ENCODE measurements at places on chromosomes 2 and 18.

DNA sequence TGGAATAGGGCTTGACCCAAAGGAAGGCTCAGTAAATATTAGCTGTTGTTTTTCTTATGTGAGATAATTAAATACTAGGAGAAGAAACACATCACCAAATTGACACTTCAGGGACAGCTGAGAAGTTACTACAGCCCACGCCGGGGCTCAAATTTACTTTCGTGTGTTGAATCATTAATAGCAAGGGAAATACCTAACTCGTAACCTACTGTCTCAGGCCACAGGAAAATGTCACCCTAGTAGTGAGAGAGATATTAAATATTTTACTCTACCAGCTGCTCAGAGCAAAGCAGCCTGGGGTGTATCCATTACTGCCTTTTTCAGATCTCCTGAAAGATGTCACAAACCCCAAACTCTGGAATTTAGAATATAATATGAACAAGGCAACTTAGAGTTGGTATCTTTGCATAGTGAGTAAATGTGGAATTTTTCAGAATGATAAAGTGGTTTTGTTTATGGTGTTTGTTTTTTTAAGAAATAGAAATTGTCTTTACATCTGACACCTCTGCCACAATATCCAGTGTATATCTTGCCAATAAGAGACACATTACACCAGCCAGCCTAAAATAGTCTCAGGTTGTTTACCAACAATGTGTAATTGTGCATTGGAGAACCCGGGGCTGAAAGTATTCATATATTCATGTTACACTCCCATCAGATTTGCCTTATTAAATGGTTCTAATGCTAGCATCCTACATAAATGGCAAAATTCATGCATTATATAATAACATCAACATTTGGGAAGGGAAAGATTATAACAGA lies 48.4 kb downstream of the ATP8B1 start:
- DNase-seq, result no peak

DNA sequence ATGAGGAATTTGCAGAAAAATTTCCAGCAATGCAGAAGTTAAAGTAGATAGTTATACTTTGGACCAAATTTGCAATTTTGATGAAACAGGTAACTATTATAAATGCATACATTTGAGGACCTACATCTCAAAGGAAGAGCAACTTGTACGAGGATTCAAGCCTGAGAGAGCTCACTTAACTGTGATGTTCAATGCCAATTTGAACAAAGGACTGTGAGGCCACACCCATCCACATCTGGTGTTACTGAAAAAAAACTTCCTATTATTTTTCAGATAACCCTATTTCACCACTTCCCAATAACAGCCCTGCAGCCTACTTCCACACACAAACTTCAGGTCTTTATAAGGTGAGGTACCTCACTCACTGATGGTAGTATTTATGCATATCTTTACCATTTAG lies 203.5 kb upstream of the NABP1 start:
- no peak for DNase-seq

GRCh38 chr2:201167546-201167945 lies 15.4 kb upstream of the CASP10 start:
- no peak for DNase-seq

DNA sequence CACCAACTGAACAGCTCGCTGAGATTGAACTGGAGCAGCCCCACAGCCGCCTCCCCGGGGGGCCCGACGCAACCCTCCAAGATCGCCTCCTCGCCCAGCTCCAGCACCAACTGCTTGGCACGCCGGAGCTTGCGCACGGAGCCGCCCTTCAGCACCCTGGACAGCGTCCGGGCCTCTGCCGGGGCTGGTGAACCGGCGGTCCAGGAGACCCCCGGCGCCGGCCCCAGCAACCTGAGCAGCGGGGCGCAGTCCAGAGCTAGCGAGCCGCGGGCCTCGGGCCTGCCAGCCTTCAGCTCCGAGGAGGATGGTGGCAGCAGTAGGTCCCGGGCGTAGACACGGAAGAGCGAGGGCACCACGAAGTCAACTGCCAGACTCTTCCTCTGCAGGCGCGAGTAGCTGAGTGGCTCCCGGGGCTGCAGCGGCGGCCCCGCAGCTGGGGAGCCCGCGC lies 1.2 kb downstream of the ALK start:
- DNase-seq, result peak; percentile 94

GRCh38 chr2:166375195-166375735 lies 479 bp downstream of the SCN9A start:
- no peak for DNase-seq

- no peak for DNase-seq
Observed at GRCh38 chr18:63073481-63073880, 246.1 kb downstream of the BCL2 start.

GRCh38 chr2:143732871-143733270 lies 603.7 kb downstream of the ARHGAP15 start:
- no peak for DNase-seq

DNA sequence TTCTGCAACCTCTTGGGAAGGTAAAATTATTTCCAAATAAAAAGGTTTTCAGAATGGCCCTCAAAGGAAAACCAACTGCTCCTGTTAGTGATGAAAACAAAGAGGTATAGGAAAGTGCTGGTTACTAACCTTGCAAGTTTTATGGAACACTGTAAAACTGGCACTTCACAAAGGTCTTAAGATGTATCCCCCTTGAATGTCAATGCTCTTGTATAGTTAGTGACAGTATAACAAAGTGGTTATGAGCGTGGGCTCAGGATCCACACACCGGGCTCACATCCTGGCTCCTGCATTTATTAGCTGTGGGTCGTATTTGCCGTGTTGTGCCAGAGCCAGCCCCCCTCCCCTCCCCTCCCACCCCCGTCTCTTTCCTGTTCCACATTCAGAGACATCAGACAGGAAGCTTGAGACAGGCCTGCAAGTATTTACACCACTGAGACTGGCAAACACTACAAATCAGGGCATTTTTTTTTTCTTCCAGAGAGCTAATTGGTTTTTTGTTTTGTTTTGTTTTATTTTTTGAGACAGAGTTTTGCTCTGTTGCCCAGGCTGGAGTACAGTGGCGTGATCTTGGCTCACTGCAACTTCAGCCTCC lies 9.2 kb upstream of the DNPEP start:
- no peak for DNase-seq

DNA sequence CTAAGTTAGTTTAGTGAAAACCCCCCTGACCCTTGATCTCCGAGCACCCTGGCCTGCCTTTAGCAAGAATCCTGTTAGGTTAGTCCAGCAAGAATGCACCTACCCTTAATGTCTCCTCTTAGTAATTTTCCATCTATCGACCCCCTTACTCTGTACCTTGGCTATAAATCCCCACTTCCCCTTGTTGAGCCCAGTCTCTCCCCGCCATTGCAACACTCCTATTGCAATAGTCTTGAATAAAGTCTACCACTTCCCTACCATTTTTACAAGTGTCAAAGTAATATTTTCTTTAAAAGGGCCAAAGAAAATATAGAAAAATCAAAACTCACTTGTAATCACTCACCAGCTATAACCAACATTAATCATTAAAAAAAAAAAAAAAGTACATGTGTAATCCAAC lies 4.2 kb upstream of the ZBTB7C start:
- DNase-seq, result no peak

- DNase-seq, result no peak
Observed at GRCh38 chr18:48002933-48003365, 72.5 kb upstream of the SMAD2 start.

- DNase-seq, result no peak
Observed at GRCh38 chr2:53575721-53576124, 191.9 kb upstream of the CHAC2 start.

DNA sequence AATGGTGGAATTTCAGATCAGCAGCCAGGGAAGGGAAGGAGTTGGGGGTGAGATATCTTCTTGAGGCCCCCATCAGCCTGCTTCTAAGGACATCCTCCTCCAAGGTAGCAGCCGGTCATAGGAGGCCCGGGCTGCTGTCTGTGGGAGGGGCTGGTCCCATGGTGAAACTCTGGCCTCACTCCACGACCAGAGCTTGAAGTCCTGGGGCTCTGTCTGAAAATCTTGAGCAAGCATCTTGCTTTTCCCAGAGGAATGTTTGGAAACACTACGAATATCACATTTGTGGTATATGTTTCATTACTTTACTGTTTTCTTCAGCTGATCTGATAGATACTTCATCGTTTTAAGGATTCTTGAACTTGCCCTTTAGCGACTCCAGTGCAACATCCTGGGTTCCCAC lies 103.7 kb downstream of the CTAGE1 start:
- no peak for DNase-seq

DNA sequence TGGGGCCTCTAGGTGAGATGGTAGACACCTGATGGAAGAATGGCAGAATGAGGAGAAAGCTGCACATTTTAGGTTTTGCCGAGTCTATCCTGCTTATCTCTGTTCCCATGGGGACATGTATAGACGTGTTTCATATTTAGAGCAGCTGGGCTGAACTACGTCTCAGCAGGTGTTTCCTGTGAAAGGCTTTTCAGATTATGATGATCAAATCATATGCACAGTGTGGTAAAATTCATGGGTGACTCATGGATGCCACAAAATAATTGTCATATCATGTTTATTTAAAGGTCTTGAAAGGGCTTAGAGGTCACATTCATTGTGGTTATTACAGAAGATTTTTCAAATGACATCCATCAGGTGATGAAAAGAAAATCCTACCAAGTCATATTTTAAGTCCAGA lies 90.5 kb downstream of the ICOS start:
- DNase-seq, result no peak
